Kidney capillary endothelial cell (primary cell): ENCODE measurements at places on chromosomes 2 and 18.

- peak; percentile 55 for DNase-seq
Observed at GRCh38 chr2:176139661-176140512, 10.4 kb downstream of the HOXD8 start.

DNA sequence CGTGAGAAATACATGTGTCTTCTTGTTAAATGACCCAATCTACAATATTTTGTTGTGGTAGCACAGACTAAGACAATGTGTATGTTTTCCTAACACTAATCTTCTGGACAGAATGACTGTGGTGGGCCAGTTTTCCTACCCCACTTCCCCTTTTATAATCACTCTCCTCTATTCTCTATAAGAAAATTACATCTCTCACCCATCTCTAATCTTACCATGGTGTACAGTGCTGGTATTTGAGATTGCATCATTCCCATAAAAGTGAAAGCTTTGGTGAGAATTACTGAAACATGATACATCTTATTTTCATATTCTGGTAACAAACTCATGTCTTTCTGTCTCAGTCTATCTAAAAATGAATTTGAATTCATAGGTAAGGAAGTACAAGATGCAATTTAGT is 40.5 kb downstream of the CAVIN2 start:
- DNase-seq = no peak

GRCh38 chr2:212480447-212480846 is 58.2 kb downstream of the ERBB4 start:
- no peak for DNase-seq

- DNase-seq = no peak
Observed at GRCh38 chr2:79271456-79271855, 111.9 kb upstream of the REG3A start.

GRCh38 chr2:5925604-5926003 is 233.4 kb downstream of the SOX11 start:
- DNase-seq = no peak

DNA sequence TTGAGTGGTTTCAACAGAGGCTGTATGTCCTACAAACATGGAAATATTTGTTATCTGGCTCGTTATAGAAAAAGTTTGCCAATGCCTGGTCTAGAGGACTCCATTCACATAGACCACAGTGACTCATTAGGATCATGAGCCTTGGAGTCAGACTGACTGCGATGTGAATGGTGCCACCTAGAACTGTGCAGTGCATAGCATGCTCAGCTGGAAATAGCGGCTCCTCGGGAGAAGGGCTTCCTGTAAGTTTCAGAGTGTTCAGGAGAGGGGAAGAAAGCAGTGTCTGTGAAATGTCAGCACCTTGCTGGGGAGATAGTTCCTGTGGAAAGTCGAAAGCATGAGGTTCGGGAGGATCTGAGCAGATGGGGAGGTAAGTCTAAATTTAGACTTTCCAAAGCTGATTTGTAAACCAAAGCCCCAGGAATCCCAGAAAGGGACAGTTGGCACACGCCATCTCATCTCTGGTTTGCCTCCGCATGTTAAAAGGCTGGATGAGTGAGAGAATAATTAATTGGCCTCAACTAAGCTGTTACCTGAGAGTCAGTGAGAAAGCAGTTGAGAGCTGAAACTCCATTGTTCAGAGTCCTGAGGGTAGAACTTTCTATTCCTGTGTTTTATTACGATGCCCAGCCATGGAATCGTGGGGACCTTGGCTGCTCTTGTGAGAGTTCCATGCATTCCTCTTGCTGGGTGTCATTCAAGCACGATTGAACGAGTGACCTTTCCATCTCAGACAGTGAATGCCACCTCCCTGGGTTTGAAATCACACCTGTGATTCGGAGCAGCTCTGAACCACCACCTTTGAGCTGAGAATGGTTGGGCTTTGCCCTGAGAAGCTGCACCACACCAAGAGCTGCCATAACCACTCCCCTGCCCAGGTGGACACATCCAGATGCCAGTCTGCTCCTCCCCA is 99.5 kb downstream of the MAPK4 start:
- DNase-seq = no peak

- no peak for DNase-seq
Observed at GRCh38 chr2:198874472-198874858, 583.3 kb downstream of the SATB2 start.

- DNase-seq = no peak
Observed at GRCh38 chr2:11915650-11916049, 169.2 kb downstream of the LPIN1 start.
